Stimulated activated CD4-positive, alpha-beta T cell treated with anti-CD3 and anti-CD28 coated beads, Interleukin-1b, Interleukin-23, amount 100 ng/mL, for 1 hour (primary cell): ENCODE measurements at places on chromosomes 4 and X.

GRCh38 chrX:113124693-113125092 is 284.1 kb upstream of the AMOT start:
- no peak for DNase-seq

DNA sequence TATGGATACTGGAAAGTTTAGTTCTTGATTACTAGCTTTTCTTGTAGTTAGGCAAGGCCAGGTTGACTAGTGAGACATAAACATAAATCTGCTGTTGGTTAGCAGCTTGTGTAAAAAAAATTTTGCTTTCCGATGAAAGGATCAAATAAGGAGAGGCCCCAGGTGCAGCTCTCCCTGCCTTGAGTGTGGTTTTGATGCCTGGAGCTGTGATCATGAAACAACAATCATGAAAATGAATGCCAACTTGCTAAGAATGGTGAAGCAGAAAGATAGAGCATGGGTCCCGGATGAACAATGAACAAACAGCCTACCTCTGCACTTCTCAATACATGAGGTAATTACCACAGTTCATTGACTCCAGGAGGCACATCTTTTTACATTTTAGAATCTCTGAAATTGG is 14.4 kb upstream of the SYP start:
- no peak for DNase-seq

DNA sequence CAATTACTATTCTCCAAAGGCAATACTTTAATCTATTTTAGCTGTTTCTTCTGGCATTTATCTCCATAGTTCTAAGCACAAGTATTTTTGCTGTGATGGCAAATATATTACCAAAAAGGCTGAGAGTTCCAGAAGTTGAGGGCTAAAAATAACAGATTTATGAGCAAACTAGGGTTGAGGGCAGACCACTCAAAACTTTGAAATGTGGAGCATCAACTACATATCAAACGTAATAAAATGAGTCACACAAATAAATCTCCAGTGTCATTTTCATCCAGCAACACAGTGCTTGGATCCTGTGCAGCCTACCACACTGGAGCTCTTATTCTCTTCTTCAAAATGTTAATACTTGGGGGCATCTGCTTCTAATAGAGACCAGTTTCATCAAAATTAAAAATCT is 163.9 kb downstream of the HS3ST1 start:
- DNase-seq: no peak

GRCh38 chrX:119686087-119686691 is 6.8 kb downstream of the SEPTIN6 start:
- DNase-seq: no peak

GRCh38 chr4:99790796-99791617 is 25.6 kb upstream of the DAPP1 start:
- DNase-seq: no peak

- DNase-seq: no peak
These were observed 27.6 kb upstream of the TMEM184C start for GRCh38 chr4:147589586-147589985.

DNA sequence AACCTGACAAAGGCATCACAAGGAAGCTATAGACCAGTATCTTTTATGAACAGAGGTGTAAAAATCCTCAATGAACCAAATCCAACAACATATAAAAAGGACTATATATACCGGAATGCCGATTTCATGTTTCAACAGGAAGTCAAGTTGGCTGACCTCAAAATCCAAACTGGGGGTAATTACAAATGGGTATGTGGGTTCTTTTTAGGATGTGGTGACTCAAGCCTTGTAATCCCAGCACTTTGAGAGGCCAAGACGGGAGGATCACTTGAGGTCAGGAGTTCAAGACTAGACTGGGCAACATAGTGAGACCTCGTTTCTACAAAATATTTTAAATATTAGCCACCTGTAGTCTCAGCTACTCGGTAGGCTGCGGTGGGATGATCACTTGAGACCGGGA is 10.4 kb downstream of the PRSS48 start:
- no peak for DNase-seq

DNA sequence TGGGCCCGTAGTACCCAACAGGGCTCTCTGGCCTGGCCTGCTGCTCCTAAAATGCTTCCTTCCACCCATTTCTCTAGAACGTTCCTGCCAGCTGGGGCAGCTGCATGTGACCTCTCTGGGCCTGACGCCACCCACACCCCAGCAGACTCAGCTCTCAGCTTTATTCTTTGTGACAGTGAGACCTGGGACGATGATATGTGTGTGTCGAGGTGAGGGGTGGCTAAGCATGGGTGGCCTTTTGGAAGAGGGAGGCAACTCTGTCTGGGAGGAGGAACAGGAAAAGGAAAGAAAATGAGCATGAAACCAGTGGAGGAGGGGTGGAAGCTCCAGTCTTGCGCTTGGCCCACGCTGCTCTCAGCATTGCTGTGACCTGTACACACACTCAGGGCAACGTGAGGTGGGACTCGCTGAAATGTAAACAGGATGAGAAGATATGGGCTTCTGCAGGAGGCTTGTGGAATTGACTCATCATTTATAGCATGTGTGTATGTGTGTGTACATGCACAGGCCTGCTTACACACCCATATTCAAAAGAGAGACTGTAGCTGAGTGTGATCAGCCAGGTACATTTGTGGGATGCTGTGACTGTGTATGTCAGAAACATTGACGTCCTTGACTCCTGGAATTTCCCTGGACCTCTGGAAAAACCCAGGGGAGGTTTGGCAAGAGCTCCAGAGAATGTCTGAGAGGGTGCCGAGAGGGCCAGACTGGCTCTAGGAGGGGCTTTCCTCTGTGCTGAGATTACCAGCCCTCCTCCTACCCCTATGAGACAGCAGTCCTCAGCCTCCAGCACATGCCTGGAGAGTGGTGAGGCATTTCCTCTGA is 137.9 kb downstream of the PJA1 start:
- DNase-seq: no peak

GRCh38 chr4:93791570-93792195 is 36.9 kb upstream of the ATOH1 start:
- DNase-seq: no peak

DNA sequence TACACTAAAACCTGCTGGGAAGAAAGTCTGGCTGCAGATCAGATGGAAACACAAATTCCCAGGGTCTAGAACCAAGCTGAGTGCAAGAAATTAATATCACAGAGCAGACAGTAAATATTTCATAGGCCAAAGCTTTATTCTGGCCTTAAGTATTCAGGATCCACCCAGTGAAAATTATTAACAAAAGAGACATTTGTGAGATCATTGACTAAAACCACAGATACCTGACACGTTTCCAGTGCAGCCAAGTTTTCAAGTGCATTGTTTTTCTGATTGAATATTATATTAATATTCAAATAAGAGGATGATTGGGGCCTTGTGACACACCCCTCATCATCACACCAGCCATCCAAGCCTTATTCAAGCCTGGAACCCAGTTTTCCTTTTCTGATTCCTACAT is 10.3 kb downstream of the ELOVL6 start:
- no peak for DNase-seq

DNA sequence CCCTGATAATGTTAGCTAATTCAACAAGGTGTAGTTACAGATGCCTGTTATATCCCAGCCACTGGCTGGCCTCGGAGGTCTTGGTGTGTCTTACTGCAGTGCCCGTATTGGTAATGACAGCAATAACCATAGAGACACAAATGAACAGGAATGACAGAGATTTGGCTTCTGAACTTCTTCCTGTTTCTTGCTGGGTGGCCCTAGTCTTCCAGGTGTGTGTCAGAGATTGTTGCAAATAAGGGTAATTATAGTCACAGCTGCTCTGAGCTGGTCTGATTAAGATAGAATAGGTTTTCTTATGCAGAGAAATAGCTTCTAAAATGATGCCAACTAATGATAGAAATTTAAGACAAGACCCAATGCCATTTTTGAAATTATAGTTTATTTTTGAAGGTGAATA is 64.1 kb upstream of the MAD2L1 start:
- no peak for DNase-seq

GRCh38 chrX:123201720-123202119 is 17.6 kb downstream of the GRIA3 start:
- DNase-seq: no peak

- no peak for DNase-seq
These were observed 86.9 kb downstream of the CHRNA9 start for GRCh38 chr4:40421839-40422708.

DNA sequence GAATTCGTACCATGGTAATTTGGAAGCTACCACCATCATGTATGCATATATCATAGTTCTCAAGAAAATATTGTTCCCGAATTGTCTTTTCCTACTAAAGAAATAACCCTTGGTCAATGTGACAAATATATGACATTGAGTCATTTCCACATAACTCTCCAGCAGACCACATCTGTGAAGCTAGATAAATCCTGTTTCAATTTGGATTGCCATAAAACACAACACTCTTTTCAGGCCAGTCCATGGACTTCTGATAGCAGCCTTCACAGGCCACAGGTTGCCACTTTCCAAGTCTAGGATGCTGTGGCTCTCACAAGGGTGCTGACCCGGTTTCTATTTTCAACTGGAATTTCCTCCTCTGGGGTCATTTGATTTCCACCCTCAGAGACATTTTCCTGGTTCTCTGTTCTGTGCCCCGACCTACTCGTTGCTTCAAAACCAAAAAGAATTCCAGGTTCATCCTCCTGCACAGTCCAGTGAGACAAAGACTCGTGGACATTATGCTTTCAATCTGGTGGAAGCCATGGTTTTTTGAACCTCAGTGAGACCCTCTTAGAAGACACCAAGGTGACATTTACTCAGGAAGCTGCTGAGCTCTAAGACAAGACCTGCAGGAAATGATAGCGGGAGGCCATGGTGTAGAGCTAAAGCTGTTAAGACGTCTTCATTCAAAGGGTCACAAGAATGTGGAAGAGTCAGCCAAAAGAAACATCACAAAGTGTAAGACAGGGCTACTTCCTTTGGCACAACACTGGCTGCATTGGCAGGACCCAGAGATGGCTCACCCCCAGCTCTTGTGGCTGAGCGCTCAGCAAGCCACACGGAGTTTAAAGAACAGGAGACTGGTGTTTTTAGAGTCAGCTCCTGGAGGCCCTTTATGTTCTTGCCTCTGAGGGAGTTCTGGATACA is 119.8 kb downstream of the AMELX start:
- no peak for DNase-seq

DNA sequence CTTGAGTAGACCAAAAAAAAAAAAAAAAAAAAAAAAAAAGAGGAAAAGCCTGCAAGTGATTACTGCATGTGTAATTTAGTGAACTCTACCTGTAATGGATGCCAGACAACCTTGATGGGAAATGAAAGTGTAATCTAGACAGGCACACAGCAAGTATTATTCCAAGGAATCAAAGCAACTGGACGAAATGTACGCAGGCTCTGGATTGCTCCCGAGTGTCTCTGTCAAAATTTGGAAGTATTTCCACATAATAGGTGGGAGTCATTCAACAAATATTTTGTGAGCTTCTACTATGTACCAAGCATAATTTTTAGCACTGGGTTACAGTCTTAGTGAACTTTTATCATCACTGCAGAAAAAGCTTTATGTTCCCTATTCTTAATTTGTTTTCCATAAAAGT is 64.2 kb downstream of the LIMCH1 start:
- DNase-seq: no peak

DNA sequence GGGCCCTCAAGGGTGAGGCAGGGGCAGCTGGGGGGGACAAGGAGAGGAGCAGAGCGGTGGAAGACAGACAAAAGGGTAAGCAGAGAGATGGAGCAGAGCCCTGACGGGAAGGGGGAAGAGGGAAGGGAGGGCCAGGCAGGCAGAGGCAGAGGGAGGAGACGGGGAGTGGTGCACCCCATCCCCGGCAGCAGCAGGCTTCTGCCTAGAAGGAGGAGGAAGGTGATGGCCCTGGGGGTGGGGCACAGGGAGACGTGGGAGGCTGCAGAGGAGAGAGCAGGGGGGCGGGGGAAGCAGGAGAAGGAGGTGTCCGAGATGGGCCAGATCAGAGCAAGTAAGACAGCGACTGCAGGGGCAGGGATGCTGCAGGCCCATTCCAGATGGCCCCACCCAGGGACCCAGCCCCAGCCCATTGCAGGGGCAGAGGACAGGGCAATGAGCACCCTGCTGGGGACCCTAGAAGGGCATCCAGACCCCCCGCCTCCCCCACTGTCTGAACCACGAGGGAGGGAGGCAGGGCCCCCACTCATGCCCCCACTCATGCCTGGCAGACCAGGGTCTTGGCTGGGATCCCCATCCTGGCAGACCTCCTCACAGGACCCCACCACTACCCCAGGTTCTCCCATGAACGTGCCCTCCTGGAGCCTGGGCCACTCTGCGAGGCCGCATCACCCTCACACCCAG is 2.7 kb downstream of the L1CAM start:
- DNase-seq: no peak

GRCh38 chrX:10841579-10841978 is 221.2 kb upstream of the MID1 start:
- no peak for DNase-seq

- DNase-seq: no peak
These were observed 58.6 kb upstream of the ETNPPL start for GRCh38 chr4:108821351-108821930.

GRCh38 chrX:141185366-141185765 is 8.4 kb upstream of the LDOC1 start:
- no peak for DNase-seq

DNA sequence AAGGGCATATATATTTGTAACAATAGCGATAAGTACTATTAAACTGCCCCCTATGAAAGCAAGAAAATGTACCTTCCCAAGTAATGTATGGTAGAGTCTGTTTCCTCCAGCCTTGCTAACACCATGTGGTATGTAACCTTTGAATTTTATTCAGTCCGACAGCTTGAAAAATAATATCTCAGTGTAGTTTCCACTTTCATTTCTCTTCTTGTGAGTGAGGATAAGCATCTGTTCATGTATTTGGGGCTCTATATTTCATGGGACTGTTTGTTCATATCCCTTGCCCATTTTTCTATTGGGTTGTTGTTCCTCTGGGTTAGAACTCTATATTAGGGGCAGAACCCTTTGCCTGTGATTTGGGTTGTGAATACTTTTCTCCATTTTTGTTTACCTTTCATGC is 58.3 kb downstream of the USP38 start:
- no peak for DNase-seq

GRCh38 chrX:69813677-69814076 is 197.8 kb downstream of the EDA start:
- DNase-seq: no peak

DNA sequence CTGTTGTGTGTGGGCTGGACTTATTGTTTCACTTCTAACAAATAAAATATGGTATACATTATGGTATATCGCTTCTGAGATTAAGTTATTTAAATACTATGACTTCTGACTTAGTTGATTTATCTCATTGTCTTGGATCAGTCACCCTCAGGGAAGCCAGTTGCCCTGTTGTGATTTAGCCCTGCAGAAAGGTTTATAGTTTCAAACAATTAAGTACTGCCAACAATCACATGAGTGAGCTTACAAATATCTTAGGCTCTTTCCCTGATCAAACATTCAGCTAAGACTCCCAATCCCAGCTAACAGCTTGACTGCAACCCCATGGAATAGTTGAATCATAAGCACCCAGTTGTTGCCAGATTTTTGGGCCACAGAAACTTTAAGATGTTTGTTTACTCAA is 85.4 kb downstream of the MAGEC1 start:
- DNase-seq: no peak
